ENCODE measurements at places on chromosomes 6 and 20.

- no peak for DNase-seq
Observed at GRCh38 chr6:35288834-35289233, 8.8 kb upstream of the DEF6 start.

- DNase-seq: no peak
Observed at GRCh38 chr6:2579804-2580570, 170.7 kb downstream of the MYLK4 start.

DNA sequence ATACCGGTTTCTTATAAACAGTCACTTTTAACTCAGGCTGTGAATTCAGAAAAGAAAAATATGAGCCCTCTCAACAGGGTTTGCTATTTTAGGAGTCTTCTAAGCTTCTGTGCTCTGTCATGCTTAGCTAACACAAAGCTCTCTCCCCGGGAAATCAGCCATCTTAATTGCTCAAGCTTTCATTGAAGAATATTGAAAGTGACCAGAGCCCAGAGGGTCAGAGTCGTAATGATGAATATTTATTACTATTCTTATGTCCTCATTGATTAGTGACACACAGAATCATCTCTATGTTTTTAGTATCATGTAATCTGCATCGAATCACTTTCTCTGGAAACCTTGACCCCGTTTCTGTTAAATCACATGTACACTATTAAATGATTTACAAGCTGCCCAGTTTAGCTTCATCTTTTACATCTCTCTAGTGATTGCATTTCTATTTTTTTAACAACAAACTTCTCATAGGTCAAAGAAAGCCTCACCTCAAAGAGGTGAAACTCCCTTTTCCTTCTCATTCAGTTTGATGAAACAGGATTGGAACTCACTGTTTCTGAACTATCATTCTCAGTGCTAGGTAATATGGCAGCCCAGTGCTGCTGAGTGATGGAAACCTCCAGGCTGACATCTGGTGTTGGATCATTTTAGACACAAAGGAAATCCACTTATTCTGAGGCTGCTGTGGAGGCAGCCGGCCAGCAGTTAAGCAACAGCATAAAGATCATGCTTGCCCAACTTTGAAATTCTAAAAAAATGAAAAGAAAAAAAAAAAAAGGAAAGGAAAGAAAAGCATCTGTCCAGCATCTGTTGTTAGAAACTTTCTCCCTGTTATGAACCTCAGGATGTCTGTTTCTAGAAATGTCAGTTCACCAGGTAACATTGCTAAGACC is 96.3 kb downstream of the RFPL4B start:
- no peak for DNase-seq

DNA sequence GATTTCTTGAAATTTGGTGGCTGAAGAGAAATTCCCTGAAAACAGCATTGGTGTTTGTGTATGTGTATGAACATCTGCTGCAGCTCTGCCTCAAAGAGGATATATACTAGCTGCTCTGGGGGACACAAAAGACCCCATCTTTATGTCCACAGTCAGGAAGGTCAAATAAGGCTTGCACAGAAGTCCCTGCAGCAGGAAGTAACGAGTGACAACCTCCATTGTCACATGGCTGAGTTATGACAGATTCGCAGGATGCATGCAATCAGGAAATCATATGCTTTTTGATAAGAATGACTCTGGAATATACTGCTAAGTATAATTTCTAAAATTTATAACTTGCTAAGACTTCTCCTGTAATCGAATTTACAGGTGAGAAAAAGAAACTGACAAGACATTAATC is 225.9 kb upstream of the CST7 start:
- no peak for DNase-seq

- no peak for DNase-seq
Observed at GRCh38 chr6:85015396-85015990, 251.1 kb upstream of the TBX18 start.

- no peak for DNase-seq
Observed at GRCh38 chr6:166687879-166688205, 60.8 kb upstream of the RPS6KA2 start.

DNA sequence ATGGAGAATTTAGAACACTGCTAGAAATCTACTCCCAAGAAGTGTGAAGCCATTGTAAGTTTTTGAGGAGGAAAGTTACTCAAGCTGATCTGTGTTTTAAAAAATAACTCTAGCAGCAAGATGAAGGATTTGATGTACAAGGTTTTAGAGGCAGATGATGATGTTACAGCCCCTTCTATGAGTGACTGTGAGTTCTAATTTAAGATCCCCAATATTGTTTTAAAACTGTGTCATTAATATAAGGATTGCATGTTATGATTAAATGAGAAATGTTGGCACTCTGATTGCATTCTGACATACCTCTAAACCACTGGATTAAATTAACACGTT is 293.5 kb downstream of the ADGB start:
- no peak for DNase-seq

GRCh38 chr6:167409079-167409478 is 84.2 kb downstream of the TTLL2 start:
- DNase-seq: no peak

GRCh38 chr6:40631744-40632143 is 44.6 kb upstream of the LRFN2 start:
- no peak for DNase-seq

DNA sequence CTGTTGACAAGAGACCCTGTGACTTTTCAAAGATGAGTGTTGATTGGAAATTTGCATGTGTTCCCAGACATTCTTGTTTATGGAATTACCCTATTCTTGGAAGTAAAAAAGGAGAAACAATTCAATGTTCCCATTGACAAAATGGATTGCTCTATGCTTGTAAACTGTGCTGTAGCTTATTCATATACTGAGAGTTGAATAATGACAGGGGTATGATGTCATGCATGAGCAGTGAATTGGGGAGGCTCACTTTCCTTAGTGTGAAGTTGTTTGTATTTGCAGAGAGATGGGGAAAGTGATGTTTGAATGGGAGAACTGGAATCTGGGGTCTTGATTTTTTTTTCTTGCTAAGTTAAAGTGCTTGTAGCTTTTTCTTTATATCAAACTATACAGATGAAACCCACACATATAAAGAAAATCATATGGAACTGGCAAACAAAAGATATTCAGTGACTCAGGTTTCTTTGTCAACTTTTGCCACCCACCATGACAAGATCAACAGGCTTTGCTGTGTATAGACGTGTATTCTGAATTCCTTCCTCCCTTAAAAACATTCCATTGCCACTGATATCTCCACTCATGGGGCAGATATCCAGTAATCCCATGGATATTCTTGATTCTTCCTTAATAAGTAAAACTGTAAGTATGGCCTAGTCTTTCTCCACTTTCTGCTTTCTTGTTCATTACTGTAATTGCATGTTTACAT is 97.8 kb upstream of the JAG1 start:
- DNase-seq: no peak

DNA sequence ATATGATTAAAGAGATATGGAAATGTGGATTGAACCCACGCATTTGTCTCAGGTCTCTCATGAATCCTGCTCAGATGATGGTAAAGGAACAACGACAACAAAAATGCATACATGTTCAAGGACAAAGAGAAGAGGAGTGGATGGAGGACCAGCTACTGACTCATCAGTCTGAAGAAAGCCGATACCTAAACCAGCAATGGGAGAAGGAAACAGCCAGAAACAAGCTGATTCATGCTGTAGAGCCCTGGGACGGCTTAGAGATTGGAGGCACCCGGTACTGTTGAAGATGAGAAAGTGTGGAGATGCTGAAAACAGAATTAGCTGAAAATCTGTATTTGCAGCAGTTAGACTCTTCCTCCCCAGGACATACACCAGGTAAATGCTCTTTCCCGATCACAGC is 14.4 kb upstream of the RIPPLY2 start:
- no peak for DNase-seq

DNA sequence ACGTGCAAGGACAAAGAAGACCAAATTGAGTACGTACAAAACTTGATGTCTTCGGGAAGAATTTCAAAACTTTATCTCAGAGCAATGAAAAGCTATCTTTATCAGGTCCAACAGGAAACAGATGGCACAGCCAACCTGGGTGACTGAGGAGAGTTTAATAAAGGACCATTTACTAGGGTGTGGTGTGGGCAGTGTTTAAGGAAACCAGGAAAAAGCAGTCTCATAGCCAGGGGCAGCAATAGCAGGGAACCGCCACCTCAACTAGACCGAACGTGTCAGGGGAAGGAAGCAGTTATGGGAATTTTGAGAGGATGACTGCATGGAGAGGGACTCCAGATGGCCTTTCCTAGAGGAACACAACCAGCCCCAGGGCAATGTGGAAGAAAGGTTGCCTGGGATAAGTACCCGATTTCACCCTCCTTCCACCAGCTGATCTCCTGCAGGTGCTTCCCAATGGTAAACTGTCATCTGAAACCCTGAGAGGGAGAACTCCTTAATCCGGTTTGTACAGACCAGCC is 15.2 kb upstream of the TAAR5 start:
- DNase-seq: no peak

- DNase-seq: no peak
Observed at GRCh38 chr6:56026455-56027180, 151.2 kb upstream of the BMP5 start.

GRCh38 chr6:107806691-107807090 is 17.4 kb downstream of the SCML4 start:
- no peak for DNase-seq

GRCh38 chr6:170454512-170455285 is 98.4 kb downstream of the PSMB1 start:
- DNase-seq: no peak

DNA sequence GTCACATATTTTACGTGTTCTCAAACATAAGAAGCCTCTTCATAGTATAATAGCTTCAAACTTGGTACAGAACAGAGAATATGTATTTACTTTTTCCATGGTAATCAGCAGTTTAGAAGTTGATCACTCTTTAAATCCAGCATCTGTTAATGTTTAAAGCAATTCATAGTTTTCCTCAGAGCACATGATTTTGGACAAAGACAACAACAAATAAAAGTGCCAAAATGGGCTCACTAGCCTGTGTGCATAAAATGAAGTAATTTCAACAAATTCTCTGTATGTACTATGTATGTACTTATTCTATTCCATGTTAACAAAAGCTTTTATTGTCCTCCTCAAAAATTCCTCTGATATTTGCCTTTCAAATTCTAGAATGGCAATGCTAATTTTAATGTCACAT is 38.1 kb upstream of the UST start:
- DNase-seq: no peak

DNA sequence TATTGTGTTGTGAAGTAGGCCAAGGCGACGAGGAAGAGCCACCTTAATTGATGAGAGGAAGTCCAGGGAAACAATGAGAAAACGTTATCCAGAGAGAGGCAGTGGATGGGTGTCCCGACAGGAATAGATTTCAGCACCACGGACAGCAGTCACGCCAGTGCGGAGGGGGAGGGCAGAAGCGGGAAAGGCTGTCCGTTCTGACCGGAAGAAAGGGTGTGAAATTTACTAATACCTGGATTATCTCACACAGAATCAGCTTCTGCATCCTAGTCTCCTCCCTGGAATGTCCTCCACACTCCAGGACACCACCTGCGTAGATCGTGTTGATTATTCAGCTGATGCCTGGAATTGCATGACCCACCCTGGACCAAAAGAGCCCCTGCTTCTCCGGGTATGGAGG is 7.4 kb upstream of the BPIFA3 start:
- DNase-seq: peak; percentile 23

DNA sequence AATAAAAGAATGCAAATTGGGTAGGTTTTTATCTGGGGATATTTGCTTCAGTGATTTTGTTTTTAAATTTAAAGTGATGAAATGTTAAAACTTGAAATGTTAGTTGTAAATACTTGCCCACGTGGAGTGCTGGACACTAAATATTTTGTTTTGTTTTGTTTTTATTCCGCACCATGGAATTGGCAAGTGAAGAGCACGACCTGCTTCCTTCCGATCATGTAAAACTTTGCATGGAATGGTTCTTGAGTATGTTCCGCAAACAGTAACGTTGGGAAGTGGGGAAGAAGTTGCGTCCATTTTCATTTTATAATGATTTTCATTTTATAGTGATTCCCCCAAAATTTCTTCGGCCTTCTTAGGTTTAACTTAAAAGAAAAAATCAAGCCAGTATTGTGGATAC is 765 bp downstream of the IRAK1BP1 start:
- no peak for DNase-seq

DNA sequence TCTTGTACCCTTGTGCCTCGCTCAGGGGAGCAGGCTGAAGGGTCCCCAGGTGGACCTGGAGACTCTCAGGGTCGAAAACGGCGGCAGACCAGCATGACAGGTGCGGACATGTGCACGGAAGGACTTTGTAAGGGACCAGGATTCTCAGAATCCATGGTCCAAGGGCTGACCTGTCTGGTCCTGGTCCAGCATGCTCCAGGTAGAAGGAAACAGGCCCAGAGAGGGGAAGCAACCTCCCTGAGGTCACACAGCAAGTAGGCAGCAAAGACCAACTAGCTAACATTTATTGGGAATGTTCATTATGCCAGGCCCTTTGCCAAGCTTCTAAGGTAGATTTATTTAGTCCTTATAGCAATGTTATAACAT is 5.9 kb downstream of the CDKN1A start:
- DNase-seq: no peak

DNA sequence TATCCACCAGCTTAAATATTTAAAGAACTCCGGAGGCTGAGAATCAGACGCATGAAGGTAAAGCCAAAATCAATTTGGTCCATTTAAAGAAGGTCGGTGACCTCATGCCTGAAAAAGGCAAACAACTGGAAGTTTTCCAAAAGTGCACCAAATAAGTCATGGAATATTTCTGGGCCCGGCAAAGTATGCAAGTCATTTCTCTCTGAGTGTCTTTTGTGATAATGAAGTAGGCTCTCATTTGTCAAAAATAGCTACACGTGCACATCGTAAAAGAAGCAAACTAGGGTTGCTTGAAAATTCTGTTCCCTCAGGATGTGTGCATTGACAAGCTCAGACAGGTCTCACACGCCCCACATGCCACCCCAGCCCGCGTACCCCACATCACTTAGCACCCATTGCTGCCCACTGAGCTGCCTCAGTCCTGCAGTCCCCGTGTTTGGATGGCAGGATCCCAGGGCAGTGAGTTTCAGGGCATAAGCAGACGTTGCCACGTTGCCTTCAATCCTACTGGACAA is 20.5 kb upstream of the PYGB start:
- no peak for DNase-seq

DNA sequence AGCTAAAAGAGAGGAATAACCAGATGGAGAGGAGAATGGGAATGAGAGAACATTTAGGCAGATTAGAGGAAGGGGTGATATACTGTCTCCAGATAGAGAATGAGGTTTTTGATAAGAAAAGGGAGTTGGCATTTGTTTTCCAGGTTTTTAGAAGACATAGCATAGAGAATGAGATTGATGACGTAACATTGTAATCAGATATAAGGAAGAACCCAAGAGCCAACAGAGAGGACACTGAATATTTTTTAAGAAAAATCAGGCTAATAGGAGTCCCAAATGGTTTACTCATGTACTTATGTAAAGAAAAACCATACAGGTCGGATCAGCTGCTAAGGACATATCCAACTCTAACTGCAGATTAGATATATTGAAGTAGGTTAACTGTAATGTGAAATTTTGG is 112.9 kb downstream of the TBC1D7 start:
- no peak for DNase-seq
